ENCODE measurements at places on chromosomes 2 and 18.

- DNase-seq = no peak
Measured at GRCh38 chr2:235944591-235944990, 223.6 kb downstream of the GBX2 start.

DNA sequence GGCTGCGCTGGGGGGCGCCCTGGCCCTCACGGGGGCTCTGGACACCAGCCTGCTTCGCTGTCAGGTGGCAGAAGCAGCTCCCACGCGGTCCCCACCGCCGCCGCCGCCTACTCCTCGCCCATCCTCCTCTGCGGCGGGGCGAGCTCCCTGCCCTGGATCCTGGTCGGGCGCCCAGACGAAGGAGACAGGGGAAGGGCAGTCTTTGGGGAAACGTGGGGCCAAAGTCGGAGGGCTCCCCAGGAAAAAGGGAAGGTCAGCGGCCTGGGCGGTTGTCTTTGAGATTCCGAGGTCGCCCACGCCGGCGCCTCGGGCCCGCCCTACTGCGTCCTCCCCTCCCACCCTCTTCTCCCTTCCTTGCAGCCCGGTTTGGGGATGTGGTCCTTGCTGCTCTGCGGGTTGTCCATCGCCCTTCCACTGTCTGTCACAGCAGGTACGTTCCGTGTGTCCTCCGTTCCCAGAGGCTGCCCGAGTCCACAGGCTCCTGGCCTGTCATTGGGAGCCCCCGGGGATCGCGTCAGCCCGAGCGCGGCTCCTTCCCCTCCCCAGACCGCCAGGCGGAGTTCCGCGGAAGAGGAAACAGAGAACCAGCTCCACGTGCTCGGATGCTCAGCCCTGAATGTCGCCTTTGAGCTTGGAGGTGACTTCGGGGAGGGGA lies 800 bp downstream of the IL1RL2 start:
- no peak for DNase-seq

DNA sequence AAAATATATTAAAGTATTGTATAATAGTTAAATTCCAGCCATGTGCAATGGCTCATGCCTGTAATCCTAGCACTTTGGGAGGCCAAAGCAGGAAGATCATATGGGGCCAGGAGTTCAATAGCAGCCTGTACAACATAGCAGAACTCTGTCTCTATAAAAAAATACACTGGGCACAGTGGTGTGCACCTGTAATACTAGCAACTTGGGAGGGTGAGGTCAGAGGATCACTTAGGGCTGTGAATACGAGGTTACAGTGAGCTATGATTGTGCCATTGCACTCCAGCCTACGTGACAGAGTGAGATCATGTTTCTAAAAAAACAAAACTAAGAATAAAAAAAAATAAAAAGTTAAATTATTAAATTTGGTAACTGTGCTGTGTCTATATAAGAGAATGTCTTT lies 36.1 kb downstream of the ZRANB3 start:
- DNase-seq = no peak

DNA sequence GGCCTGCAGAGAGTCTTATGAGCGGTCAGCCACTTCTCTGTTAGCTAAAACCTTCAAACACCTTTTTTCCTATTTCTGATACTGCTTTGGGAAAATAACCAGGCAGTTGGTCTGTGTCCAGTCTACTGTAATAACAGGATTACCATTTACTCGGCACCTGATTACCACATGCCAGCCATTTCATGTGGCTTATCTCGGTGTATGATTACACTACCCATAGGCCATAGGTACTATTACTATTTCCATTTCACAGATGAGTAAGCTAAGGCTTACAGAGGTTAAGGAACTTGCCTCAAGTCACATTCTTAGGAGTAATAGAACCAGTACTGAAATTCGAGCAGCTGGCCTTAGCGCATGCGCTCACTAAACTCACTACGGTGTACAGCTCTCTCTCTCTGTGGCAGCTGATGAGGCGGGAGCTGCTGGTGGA lies 147.2 kb upstream of the L3MBTL4 start:
- DNase-seq = no peak

GRCh38 chr2:31365834-31366505 lies 48.6 kb downstream of the XDH start:
- DNase-seq = no peak

DNA sequence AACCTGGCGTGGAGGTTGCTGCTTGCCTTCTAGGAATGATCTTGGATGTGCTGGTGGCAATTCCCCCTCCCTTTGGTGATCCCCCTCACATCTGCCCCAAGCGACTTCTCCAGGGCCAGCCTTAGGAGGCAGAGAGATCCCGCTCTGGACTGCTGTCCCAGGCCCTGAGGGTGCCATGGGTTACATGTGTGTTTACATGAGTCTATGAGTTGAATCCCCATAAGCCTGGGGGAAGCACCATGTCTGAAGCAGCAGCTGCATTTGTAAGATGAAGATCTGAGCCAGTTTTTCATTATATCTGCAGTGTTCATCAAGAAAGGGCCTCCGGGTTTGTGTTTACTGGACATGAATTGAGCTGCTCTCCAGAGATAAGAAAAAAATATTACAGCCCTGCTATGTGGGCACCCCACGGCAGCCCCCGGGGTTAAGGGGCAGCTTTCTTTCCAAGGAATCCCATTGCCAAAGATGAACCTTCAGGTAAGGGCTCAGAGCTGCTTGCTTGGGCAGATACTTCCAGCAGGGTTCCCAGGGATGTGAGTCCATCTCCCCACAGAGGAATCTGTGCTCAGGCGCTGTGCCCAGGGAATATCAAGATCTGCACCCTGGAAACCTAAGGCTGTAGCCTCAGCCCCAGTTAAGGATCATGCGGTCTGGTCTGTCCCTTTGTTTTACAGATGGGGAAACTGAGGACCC lies 46.0 kb downstream of the MRPS5 start:
- DNase-seq = no peak

DNA sequence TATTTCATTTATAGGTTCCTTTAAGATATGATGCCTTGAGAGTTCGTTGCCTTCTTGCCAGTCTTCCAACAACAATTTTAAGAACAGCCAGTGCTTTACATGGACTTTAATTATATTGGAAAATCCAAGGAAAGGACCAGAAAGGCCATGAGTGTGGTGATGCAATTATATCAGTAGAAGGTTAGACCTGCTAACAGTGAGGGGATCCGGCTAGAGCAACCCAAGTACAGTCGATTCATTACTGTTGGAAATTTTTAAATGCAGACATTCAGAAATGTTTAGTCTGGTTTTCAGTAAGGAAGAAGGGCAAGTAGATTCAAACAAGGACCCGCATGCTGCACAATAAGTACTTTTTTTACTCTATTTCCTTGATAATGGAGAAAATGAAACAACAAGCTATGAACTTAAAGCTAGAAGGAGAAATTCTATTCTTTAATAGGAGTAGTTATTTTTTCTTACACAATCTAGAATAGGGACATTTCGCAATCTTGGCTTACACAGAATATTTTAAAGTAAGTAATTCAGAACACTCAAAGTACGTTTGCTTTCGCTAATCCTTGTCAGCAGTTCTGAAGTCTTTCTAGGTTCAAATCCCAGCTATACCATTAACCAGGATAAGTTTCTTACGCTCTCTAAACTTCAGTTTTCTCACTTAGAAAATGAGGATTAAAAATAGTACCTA lies 405.5 kb downstream of the MEIS1 start:
- no peak for DNase-seq

DNA sequence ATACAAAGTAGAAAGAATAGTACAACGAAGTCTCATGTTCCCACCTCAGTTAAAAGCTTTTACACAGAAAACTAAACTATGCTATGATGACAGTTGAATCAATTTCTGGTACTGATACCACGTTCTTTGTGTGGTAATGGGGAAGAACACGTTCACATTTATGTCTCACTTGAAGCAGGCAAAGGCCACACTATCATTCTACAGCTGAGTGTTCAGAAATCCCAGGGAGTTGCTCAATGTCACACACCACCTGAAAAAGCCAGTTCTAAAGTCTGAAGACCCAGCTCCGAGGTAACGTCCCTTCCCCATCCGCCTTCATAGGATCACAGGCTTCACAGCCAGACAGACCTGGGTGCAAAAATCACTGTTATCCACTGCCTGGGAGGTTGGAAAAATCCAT lies 8.9 kb downstream of the RNF149 start:
- no peak for DNase-seq

GRCh38 chr2:73825408-73825807 lies 3.4 kb upstream of the STAMBP start:
- no peak for DNase-seq

DNA sequence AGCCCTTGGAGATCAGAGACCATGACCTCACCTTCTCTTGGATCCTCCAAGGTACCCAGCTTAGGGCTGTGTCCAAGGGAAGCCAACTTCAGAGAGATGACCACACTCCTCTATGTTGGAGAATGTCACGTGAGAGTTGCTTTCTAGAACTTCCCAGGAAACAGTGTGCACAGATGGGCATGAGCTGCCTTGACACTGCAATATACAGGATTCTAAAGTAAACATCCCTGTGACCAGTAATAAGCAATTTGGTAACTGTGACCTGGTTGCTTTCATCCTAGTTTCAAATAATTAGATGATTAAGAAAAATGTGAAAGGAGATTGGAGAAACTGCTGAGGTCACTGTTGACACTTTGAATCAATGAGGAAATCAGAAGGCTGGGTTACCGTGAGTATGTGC lies 181.1 kb upstream of the EPAS1 start:
- no peak for DNase-seq

- no peak for DNase-seq
Measured at GRCh38 chr2:204441316-204441715, 104.0 kb upstream of the PARD3B start.

GRCh38 chr2:17708501-17708900 lies 45.1 kb downstream of the SMC6 start:
- DNase-seq = no peak

DNA sequence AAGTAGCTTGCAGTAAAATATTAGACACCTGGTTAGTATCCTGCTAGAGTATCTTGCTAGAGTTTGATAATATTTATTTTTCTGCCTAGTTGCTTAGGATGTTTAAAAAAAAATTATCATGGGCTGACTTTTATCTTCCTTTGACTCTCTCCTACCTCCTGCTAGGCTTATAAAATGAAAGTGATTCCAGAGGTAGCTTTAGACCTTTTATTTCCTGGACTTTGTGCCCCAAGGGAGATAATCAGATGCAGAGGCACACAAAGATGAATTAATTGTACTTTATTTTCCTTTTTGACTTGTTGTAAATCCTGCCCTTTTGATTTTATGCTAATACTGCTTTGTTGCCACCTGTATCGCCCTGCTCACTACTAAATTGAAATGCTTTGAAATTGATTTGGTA lies 130.7 kb downstream of the WDSUB1 start:
- no peak for DNase-seq

DNA sequence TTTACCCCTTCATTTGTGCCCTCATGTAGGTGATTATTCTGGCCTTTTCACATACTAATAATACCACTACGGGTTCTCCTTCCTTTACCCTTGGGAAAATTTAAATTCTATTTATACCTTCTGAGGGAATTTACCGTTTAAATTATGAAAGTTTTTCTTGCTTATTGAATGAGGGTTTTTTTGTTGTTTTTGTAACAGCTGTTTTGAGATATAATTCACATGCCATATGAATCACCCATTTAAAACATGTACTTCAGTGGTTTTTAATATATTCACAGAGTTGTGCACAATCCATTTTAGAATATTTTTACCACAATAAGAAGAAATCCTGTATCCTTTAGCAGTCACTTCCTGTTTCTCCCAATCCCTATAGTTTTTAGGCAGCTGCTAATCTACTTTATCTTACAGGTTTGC lies 54.7 kb downstream of the EML4 start:
- DNase-seq = no peak

DNA sequence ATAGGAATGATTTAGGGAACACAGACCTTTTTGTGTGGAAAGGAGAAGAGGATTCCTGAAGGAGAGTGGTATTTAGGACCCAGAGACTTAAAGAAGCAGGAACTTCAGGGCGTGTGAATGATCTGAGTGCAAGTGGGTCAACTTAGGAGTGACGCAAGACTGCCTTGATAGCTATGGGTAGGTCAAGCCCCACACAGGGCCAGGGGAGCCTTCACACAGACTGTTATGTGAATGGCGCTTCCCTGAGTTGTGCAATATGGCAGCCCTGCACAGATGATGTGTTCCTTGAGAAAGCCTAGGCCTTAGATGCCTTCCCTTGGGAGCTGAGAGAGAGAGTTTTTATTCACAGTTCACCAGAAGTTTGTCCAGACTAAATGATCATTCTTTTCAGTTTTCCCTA lies 47.1 kb upstream of the IGFBP5 start:
- no peak for DNase-seq

GRCh38 chr2:113768770-113769169 lies 12.3 kb upstream of the SLC35F5 start:
- DNase-seq = no peak

GRCh38 chr2:2507417-2507997 lies 176.4 kb upstream of the MYT1L start:
- DNase-seq = no peak

GRCh38 chr2:233007739-233008138 lies 5.3 kb downstream of the NGEF start:
- no peak for DNase-seq

- no peak for DNase-seq
Measured at GRCh38 chr2:188931361-188931760, 42.8 kb upstream of the COL3A1 start.

DNA sequence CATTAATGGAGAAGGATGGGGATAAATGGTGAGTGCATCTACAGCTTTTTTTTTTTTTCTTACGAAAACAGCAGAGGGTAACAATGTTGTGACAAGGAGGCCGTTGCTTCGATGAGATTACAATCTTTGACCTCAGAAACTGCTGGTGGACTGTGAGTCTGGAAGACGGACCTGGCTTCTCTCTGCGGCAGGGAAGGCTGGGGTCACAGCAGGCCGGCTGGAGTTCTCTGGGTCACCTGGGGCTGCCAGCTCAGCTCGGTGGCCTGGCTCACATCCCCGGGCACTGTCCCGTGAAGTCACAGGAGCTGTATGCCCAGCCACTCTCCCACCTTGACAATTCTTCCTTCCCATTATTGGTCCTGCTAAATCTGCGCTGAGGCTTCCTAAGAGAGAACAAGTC lies 160.8 kb downstream of the ACKR3 start:
- no peak for DNase-seq

DNA sequence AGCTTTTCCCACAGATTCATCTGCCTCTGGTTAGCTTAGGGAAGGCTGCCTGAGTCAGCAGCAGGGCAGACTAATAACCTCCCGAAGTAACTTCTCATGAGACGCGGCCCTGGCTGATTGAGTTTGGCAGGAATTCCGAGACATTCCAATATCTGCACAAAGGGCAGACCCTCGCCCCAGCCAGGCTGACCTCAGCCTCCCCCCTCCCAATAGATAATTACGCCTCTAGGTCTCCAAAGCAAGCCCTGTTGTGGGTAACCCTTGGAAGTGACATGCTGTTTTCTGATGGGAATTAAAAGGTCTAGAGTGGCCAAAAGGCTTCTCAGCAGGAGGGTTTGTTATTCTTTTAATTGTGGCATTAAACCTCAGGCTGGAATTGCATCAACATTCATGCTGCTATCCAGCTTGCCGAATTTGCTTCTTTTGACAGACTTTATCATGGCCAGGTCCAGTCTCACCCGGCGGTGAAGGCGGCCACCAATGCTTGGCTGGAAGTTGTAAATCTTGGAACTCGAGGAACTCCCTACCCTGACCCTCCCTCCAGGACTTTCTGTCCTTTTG lies 98.0 kb upstream of the SLC14A2 start:
- DNase-seq = no peak

GRCh38 chr18:21363348-21363747 lies 121.3 kb downstream of the GREB1L start:
- no peak for DNase-seq

- no peak for DNase-seq
Measured at GRCh38 chr2:26429779-26430578, 28.3 kb downstream of the DRC1 start.
